Posterior vena cava (tissue), 2 donors: ENCODE measurements at places on chromosomes 6 and 20. TPM values are rescaled to one million over a fixed set of nuclear protein-coding genes. Genes with fewer than 3 reads are reported as not detected.
A peak's percentile ranks its signal among the peaks of the same experiment; 100 is the strongest.

Gene RIPPLY2
- total RNA-seq = not detected

Gene TFAP2C
- total RNA-seq = 0.23 TPM

Gene POU3F2
- not detected for total RNA-seq

Gene RIMS4
- 6.6 TPM for total RNA-seq

Gene TSPO2
- total RNA-seq = not detected

Gene PSMB8
- 42.8 TPM for total RNA-seq

Gene GRM1
- total RNA-seq = 0.05 TPM

DNA sequence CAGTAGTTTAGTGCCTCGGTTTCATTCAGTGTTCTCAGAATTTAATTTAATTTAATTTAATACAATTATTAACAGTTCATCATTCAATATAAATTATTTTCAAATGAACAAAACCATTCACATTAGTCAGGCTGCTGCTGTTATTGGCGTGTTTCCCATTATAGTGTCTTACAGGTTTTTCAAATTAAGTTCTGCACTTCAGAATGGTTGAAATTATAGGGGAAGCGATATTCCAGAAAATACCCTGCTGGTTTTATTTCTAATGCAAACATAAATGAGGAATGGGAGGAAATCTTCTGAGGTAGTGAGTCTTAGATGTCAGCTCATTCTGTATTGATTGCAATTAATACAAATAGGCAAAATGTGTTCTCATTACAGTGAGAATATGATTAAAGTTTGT, 37.6 kb downstream of the OPN5 start:
- DNase-seq = no peak

GRCh38 chr6:166050559-166050958, 117.1 kb downstream of the TBXT start:
- no peak for DNase-seq

- no peak for DNase-seq
Observed at GRCh38 chr6:13457577-13457976, 29.8 kb downstream of the GFOD1 start.

DNA sequence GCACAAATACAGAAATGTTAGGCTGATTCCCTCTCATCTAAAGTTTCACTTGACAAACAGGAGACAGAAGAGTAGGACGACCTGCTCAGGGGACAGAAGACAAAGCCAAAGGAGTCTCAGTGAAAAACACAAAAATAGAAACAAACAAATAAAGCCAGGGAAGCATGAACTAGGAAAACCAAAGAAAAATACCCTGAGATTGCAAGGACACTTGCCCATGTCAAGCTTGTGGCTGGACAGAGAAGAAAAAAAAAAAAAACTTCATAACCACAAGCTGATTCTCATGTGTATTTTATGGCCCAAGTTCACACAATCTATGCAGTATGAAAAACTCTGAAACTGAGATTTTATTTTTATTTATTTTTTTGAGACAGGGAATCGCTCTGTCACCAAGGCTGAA, 85.6 kb upstream of the BEND6 start:
- no peak for DNase-seq

GRCh38 chr20:33393609-33394008, 7.7 kb downstream of the CDK5RAP1 start:
- DNase-seq = no peak

DNA sequence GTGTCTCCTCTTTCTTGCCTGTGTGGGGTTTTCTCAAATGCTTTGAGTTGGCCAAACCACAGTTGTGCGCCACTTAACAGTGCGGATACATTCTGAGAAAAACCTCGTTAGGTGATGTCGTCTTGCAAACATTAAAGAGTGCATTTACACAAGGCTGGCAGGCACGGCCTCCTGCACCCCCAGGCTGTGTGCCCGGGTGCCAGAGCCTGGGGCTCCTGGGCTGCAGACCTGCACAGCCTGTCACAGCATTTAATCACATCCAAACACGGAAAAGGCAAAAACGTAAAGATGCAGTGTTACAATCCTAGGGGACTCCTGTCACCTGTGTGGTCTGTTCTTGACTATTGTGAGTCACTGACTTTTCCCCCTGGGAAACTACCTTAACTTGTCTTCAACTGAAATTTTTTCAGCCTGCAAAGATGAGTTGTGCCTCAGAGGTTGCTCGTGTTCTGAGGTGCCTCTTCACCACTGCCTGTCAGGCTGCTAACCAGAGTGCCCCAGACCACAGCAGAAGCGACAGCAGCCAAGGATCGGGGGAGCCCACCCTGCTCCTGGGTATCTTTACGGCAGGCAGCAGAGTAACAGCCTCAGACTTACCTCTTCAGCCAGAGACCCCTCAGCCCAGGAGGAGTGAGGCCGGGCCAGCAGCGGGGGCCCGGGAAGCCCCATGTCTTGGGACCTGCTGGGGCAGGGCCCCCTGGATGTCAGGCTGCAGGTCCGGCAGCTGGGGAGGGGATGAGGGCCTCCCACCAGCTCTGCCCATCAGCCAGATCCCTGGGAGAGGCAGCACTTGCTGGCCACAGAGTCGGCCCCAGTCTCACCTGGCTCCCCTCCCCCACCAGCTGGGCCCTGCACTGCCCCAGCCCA, 683 bp upstream of the C20orf204 start:
- DNase-seq = no peak

GRCh38 chr6:3349388-3350251, 90.9 kb downstream of the PSMG4 start:
- DNase-seq = peak; percentile 17

- DNase-seq = no peak
Observed at GRCh38 chr20:16553101-16553500, 20.1 kb downstream of the KIF16B start.

DNA sequence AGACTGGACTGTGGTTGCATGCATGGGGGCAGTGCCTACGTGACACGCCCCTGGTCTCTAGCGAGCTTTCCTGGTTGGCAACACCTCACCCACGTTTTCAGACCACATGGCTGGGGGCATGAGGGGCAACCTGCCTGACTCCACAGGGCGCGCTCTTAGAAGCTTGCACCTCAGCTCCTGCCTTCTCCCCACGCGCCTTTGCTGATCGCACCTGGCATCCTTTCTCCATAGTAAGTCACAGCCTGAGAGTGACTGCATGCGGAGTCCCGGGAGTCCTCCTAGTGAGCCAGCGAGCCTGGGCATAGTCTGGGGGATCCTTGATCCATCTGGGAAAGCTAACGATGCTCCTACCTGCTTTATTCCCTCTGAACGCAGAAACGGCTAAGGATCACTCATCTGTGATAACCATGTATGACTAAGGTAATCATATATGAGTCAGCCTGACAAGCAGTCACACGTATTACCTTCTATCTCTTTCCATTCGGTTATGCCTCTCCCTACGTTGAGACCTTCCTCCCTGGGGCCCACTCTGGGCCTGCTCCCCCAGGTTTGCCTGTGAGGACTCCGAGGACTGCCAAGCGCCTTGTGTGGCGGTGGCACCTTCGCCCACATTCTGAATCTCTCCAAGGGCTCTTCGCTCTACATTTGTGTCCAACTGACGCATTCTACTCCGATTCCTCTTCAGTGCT, 4.5 kb downstream of the TCFL5 start:
- DNase-seq = no peak

DNA sequence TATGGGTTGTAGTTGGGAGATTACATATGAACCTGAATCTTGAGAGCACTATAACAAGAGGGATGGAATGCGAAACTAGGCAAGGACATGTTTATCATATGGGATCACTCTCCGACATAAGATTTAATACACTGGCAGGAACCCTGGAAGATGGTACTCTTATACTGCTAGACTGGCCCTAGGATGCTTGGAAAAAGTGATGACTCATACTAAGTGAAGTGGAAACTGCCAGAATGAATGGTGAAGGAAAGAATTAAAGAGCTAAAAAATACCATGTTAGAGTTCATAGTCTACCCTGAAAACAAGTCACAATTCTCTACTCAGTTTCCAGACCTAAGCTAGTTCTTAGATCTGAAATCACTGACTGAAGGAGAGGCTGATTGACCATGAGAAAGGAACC, 45.5 kb upstream of the THEMIS start:
- no peak for DNase-seq

DNA sequence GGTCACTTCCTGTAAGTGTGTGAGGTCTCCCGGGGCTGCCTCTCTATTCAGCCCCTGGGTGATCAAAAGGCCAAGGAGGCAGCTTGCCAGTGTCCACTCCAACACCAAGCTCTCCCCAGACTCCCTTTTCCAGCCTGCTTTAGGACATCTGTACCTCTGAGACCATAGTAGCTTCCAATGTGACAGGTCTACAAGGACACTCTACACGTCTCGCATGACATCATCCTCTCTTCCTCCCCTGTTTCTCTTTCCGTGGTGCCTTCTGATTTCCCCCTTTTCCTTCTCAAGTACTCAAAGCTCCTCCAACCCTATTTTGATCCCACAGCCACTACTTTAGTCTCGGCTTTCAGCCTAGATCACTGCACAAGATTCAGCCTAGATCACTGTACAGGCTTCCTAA, 26.4 kb downstream of the HLA-F start:
- DNase-seq = no peak

GRCh38 chr6:75621846-75622245, 20.2 kb downstream of the SENP6 start:
- DNase-seq = no peak

- no peak for DNase-seq
Observed at GRCh38 chr6:141734071-141734840, 398.5 kb upstream of the GJE1 start.

DNA sequence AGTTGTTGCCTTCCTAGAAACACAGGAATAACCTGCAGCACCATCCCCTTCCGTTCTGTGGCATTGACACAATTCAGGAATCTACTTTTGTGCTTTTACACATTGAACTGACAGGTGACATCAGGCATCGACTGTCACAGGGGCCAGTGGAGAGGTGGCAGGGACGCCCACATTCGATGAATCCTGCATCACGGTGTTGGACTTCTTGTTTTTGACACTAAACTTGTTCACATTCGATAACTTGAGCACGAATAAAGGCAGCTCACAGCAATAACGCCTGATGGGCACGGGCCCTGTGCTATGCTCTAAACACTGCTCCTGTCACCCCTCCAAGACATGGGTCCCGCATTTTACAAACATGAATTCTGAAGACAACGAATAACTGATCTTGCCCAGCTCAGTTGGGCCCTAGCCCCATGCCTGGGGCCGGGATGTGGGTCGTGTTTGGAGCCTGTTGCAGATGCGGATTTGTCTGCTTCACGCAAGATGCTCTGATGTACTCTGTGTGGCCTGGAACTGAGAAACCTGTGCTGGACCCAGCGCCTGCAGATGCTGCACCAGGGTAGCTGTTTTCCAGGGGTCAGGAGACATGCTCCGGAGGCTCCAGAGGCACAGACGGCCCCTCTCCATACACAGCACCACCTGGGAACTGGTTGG, 75.7 kb downstream of the TTLL2 start:
- no peak for DNase-seq

GRCh38 chr6:100987556-100987955, 106.4 kb upstream of the ASCC3 start:
- no peak for DNase-seq

DNA sequence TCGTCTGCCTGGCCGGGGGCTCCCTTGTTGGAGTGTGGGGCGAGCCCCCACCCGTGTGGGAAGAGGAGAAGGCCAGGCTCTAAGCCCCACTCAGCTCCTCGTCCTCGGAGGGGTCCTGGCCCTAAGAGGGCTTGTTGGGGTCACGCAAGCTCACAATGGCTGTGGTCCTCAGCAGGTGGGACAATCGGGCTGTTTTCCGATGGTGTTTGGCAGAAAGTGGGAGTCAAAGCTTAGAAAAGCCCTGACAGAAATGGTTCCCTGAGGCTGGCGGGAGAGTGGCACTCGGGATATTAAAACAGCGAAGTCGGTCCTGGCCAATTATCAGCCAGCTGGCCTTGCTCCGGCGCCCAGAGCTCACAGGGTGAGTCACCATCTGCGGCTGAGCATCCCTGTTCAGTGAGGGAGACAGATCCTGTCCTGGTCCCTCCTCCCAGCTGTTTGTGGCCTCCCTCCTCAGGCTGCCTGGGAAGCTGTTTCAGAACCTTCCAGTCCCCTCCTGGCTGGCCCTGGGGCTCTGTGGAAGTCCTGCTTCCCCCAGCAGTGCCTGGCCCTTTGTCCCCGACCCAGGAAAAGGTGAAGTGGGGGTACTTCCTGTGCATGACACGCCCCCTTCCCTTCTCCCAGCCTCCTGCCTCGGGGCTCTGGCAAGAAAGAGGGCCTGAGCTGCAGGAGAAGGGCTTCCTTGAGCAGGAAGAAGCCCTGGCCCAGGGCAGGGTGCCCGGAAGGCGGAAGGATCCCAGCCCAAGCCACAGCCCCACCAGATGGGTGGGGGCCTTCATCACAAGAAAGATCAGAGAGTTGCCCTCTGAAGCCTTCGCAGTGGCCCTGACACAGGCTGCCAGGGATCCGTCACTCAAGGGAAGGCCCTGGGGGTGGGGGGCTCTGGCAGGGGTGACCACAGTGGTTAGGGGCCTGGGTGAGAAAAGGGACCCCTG, 53.6 kb upstream of the BHLHE23 start:
- DNase-seq = peak; percentile 73

- DNase-seq = no peak
Observed at GRCh38 chr6:156395276-156395675, 381.9 kb upstream of the ARID1B start.

- DNase-seq = no peak
Observed at GRCh38 chr20:58458342-58459057, 56.7 kb downstream of the APCDD1L start.

- no peak for DNase-seq
Observed at GRCh38 chr6:149190224-149190831, 127.2 kb upstream of the TAB2 start.
